ENCODE measurements at places on chromosomes 3 and 15. TPM values are rescaled to one million over a fixed set of nuclear protein-coding genes. Genes with fewer than 3 reads are reported as not detected.

TNIK gene
- total RNA-seq = 9.5 TPM

EDEM1 gene
- 29.6 TPM for total RNA-seq

ARHGEF26 gene
- 23.9 TPM for total RNA-seq

CNTN4 gene
- total RNA-seq = 80.0 TPM

- no peak for DNase-seq
Measured at GRCh38 chr3:67093305-67093704, 95.2 kb downstream of the KBTBD8 start.

DNA sequence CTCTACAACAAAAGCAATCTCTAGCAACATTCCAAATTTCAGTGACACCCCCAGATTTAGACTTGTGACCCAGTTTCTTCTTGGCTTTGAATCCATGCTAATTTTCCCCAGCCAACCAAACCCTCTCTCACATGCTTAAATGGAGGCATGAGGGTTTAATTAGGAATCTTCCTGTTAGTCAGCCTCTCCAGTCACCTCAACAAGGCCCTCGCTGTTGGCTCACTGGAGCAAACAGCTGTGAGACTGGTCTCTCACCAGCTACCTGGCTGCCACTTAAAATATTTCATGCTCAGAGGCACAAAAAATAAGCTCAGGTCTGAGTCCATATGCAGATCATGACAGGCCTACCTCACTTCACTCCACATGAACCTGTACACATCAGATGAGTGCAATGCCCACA, 630.4 kb upstream of the ADAMTS9 start:
- no peak for DNase-seq

- DNase-seq = no peak
Measured at GRCh38 chr15:95091444-95091843, 860.1 kb downstream of the MCTP2 start.

GRCh38 chr15:75171408-75171807, 30.3 kb upstream of the C15orf39 start:
- DNase-seq = no peak

DNA sequence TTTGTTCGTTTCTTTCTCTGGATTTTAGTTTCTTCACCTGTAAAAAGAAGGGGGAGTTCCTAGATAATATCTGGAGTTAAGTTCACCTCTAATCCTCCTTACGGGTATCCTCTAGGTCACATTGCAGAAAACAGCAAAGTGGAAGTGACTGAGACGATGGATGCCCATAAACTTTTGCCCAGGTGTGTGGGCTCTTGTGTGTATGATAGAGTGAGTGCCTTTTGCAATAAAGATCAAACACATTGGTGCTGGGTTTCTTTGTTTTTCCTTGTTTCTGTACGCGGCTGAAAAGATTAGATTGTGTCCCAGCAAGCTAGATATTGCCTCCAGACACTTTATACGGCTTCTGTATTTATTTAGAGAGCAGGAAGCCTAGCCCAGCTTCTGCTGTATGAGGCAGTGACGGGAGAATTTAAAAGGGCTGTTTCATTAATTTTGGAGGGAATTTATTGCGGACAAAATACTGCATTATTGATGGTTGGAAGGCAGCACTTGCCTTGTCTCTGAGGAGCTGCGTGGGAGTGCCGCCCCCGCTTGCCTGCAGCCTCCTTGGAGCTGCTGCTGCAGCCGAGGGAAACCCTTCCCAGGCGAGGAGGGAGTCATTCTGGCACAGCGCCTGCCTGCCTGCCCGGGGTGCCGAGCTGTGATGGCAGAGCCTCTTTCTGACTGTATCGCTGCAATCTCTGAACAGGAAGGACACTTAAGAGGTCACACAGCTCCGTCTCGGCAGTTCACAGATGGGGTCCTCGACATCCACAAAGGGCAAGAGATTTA, 38.5 kb downstream of the PYDC2 start:
- peak; percentile 63 for DNase-seq

DNA sequence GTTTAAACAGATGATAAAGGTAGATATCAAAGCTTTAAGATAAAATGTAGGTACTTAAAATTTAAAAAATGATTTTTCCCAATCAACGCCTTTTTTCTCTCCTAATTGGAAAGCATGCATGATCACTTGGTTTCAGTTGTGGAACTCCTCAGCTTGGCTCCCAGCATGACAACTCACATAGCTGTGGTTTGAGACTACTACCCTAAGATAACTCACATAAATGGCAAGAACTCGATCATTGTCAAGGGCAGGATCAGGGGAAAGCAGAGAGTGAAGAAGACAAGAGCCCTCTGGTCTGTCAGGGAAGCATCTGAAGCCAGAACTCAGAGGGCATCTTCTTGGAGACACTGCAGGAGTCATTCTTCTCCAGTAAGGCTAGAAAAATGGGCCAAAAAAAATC, 516.7 kb downstream of the NTRK3 start:
- no peak for DNase-seq

DNA sequence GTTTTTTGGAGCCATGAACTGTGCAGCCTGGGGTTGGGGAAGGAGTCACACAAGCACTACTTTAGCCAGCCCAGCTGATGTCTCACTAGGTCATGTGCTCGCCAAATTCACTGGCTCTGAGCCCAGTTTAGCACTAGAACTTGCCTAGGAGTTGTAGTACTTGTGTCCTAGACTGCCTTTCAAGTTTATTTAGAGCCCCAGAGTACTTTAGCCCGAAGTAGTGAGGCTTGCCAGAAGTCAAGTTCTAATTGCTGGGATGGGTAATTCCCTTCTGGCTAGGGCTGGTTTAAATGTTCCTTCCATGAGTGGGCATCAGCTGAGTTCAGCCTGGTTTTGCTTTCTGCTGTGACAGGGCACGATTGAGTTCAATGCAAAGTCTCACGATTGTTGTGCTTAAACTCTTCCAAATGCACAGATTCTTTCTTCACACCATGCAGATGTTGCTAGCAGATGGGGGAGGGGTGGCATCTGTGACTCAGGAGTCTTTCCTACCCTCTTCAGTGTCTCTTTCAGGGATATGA, 228.2 kb upstream of the ZPLD1 start:
- DNase-seq = peak; percentile 81

DNA sequence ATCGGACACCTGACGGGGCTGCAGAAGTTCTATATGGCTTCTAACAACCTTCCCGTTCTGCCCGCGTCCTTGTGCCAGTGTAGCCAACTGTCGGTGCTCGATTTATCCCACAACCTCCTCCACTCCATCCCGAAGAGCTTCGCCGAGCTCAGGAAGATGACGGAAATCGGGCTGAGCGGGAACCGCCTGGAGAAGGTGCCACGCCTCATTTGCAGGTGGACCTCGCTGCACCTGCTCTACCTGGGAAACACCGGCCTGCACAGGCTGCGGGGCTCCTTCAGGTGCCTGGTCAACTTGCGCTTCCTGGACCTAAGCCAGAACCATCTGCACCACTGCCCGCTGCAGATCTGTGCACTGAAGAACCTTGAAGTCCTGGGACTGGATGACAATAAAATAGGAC, 9.8 kb upstream of the LRRC34 start:
- DNase-seq = no peak

- DNase-seq = no peak
Measured at GRCh38 chr3:71421820-71422566, 161.5 kb downstream of the FOXP1 start.

GRCh38 chr3:67094167-67094566, 96.1 kb downstream of the KBTBD8 start:
- DNase-seq = no peak

DNA sequence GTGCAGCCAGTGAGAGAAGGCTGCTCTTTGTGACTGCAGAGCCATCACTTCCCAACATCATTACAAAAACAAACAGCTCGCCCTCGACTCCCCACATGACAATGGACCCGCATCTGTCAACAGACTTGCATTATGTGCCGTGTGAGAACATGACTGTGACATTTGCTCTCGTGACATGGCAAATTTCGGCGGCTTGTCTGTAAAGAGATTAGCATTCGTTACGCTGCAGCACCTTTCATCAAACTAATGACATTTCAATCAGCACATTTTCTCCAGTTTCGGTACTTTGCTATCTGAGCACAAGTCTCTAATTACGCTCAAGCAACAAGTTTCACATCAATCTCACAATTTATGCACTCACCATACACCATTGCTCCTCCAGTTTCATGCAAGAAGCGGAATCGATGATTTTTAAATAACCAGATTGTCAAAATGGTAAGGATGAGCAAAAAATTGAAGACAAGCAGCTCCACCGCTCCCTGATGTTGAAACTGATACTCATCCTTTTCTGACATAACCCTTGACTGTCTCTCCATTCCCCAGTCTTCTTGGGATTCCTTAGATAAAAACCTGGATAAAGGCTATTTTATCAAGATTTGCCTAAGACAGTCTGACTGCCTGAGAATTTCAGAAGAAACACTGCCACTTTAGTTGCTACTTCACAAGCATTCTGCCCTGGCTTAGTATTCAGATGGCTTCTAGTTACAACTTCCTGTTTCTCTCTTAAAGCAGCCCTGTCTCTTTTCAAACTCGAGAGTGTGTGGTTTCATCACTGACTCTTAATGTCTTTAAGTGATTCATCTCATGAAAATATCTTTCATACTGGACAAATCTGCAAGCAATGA, at the start of gene SLC9A9:
TSS of gene SLC9A9 (minus strand) at position 682 of the 845 bp plus-strand sequence. CDS start at position 536, 146 bp downstream.
- no peak for DNase-seq

GRCh38 chr15:63888146-63888545, 54.4 kb upstream of the HERC1 start:
- no peak for DNase-seq

GRCh38 chr15:22253676-22254408, 173.5 kb downstream of the OR4M2 start:
- DNase-seq = no peak

GRCh38 chr3:128442070-128442469, 24.6 kb downstream of the DNAJB8 start:
- no peak for DNase-seq

GRCh38 chr15:40829115-40829514, 607 bp upstream of the PPP1R14D start:
- no peak for DNase-seq

DNA sequence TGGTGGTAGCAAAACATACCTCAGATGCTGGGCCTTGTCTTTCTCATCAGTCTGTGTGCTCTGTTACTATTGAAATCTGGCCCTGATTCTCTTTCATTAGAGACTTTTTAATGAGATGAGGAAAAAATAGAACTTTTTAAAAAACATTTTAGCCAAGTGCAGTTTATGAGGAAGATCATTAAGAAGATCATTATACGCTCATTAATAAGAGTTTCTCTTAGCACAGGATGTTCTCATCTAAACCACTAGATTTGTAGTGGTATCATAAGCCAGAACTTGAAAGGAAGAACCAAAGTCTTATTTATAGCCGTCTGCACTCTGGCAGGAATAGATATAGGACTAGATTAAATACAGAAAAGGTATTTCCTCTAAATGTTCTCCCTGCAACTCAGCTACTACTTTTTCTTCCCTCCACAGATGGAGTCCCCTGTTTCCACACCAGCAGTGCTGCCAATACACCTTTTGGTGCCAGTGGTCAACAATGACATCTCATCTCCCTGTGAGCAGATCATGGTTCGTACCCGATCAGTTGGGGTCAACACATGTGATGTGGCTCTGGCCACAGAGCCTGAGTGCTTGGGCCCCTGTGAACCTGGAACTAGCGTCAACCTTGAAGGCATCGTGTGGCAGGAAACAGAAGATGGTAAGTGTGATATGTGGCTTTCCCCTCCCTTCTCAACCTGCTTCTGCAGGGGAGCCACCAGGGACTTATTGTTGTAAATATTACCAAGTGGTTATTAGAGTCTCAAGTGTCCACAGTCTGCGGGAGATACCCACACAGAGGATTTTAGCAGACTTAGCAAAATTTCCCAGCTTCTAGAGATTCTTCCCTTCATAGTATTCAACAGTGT, 152.8 kb downstream of the RBPMS2 start:
- DNase-seq = no peak

DNA sequence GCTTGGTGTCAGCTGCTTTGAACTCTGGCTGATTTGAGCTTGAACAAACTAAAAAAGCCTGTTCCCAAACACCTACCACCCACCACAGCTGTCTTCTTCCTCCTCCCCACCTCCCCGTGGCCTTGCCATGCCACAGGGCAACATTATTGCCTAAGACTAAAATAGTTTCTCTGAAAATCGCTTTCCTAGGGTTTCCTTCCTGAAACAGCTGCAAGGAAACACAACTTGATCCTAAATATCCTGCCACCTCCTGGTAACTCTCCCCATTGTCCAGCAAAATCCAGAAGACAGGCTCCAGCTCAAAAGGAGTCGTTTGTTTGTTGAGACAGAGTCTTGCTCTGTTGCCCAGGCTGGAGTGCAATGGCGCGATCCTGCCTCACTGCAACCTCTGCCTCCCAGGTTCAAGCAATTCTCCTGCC, 193.9 kb upstream of the TPM1 start:
- DNase-seq = no peak

DNA sequence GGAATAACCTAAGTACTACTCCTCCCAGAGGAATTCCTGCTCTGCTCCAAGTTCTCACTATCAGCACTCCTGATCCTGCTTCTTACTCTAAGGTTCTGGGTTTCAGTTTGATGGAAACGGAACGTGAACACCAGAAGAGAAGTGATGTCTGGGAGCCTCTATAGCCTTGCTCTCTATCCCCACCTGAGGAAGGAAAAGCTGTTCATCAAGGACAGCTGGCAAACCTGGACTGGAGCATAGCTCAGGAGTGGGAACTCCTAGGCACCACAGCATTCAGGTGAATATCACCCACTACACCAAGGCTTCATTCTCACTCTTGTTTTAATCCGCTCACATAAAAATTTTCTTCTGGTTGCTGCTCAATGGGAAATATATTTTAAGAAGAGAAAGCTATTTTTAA, 13.0 kb upstream of the CADPS start:
- DNase-seq = no peak

DNA sequence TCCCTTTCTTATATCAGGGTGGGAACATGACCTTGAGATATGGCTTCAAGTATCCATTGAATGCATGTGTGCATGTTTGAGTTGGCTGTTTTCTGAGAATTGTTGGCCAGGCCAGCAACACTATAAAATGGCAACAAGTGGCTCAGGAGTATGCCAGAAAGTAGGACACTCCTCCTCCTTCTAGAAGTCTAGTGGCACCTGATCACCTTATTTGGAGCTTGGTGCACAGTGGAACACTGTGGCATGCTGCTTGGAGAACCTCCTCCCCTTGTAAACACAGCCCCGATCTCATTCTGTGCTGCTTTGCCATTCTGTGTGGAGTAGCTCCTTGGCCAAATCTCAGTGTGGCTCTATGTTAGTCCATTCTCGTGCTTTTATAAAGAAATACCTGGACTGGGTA, 114.8 kb upstream of the NDN start:
- no peak for DNase-seq

DNA sequence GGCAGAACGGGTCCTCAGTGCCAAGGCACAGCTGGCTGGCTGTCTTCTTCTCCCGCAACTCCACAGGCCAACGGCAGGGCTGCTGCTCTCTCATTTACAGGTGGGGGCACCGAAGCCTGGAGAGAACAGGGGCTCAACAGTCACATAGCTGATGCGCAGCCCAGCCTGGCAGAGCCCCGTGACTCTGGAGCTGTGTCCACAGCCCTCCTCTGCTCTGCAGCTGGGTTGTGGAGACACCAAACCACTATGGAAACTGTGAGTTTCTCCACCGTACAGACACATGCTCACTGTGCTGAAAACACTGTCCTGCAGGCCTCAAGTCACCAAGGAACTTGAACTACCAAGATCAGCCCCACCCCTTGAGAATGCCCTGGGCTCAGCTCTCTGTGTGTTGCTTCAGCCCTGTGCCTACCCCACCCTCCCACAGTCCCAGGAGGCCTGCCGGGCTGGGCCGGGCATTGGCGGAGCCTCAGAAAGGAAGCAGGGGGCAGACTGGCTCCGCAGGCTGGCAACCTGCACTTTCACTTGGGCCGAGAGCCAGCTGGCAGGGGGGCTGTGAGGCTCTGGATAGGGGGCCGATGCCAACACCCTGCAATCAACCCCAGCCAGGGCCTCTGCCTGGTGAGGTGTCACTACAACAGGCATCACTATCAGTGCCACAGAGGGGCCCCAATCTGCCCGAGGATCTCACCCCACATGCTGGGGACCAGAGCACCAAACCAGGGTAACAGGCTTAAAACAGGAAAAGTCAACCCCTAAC, 113.7 kb upstream of the RPL32 start:
- peak; percentile 80 for DNase-seq
